ENCODE measurements at places on chromosomes 12 and 14. TPM values are rescaled to one million over a fixed set of nuclear protein-coding genes. Genes with fewer than 3 reads are reported as not detected.

Gene DICER1
- total RNA-seq, result 68.3 TPM

DNA sequence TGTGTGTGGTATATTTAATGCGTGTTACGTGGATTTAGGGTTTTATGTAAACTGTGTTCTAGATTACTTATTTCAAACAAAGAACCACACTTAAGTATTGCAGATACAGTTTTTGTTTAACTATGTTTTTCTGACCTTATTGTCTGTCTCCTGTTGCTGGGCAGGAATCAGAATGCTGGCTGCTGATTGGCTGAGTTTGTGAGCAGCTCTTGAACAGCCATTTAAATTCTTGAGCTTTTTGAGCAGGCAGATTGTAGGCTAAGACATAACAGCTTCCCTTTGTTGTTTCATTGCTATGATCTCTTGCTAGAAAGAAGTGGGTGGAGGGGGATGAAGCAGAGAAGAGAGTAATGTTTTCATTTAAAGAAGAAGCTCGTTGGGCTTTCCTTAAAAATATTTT lies 52.2 kb downstream of the ATF7IP start:
- H3K4me1 ChIP-seq, result peaks cover 57% of the 10 kb centered on the region
- H3K27me3 ChIP-seq, result no peaks in the 10 kb centered on the region
- H3K36me3 ChIP-seq, result no peaks in the 10 kb centered on the region
- peak overlapping the region; percentile 6 for H3K27ac ChIP-seq
- no peak for DNase-seq

DNA sequence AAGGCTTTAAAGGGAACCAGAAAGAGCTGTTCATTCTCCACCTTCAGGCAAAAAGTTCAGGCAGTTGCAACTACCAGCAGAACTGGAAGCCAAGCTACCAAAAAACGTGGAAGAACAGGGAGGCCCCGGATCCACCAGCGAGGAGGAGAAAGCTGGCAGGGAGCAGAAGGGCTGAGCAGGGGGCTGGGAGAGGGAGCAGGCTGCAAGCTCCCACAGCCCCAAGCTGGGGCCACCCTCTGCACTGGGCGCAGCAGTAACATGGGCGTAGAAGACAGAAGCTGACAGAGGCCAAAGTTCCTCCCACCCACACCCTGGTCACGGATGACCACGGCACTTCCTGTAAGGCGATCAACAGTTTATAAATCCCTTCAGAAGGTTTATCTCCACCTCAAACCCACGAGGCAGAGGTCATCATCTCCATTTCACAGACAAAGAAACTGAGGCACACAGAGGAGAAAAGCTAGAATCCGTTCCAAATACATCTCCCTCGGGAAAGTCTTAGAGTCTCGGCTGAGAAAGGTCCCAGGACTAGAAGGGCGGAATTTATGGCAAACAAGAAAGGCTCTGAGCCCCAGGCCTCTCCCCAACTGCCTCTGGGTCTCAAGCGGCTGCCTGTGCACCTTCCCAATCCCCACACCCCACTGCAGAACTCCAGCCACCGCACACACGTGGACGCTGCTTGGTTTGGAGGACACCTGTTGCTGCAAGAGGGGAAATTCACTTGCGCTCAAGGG lies 1.8 kb downstream of the CCDC85C start:
- H3K4me3 ChIP-seq, result peak overlapping the region; percentile 83
- H3K4me1 ChIP-seq, result peaks cover 59% of the 10 kb centered on the region
- no peak for DNase-seq
- H3K36me3 ChIP-seq, result no peaks in the 10 kb centered on the region
- peak overlapping the region; percentile 43 for H3K27ac ChIP-seq

DNA sequence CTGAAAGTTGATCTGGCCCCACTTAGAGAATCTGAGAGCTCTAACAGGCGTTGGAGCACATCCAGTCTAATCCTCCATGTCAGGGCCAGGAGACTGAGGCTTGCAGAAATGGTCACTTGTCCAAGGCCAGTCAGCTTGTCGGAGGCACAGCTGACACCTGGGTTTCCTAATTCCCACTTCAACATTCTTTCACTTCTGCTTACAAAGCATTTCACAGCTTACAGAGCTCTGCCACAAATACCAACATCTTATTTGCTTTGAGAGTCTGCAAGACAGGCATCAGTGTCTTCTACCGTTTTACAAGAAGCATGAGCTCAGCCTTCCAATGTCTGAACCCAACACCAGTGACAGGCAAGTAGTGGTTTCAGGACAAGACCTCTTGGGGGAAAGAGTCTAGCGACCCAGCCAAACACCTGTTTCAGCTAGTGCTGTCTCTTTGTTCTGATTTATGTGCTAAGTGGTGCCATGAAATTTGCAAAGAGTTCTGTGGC lies 31.8 kb downstream of the ISCA2 start:
- no peaks in the 10 kb centered on the region for H3K27me3 ChIP-seq
- no peak for DNase-seq
- no peaks in the 10 kb centered on the region for H3K36me3 ChIP-seq
- no peak overlapping the region for H3K4me3 ChIP-seq

DNA sequence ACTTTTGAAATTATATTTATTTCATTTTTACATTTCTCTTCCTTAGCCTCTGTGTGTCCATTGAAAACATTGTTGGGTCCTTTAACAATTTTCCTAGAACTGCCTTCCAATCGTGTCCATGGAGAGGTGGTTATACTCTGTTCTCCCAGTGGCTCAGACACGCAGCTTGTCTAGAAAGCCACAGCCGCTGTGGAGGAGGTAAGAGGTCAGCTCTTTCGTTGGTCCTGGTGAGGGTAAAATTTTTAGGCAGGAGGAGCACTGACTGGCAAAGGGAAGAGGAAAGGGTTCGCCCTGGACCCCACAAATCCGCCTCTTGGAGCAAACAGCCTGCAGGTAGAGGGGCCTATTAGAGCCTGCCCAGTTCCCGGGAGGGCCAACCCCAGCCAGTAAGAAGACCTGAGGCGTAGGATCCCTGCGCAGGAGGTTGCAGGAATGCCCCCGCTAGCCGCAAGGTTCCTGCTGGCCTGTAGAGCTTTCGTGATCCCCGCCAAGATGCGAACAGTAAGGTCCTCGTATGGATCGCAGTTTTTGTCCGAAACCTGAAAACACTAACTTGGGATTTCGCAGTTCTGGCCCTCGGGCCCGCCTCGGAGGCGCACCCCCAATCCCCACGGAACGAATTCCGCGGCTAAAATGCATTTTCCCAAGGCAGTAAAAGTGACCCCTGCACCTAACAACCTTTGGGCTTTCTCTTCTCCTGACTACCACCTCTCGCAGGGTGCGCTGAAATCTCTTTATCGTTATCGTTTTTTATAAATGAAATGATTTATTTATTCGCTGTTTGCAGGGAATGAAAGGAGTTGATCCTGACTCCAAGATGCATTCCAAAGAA lies 7.5 kb upstream of the PAX9 start:
- H3K4me3 ChIP-seq, result no peak overlapping the region
- peaks cover 32% of the 10 kb centered on the region for H3K4me1 ChIP-seq
- H3K36me3 ChIP-seq, result no peaks in the 10 kb centered on the region
- DNase-seq, result no peak
- H3K27ac ChIP-seq, result no peak overlapping the region
- H3K27me3 ChIP-seq, result peaks cover 27% of the 10 kb centered on the region

DNA sequence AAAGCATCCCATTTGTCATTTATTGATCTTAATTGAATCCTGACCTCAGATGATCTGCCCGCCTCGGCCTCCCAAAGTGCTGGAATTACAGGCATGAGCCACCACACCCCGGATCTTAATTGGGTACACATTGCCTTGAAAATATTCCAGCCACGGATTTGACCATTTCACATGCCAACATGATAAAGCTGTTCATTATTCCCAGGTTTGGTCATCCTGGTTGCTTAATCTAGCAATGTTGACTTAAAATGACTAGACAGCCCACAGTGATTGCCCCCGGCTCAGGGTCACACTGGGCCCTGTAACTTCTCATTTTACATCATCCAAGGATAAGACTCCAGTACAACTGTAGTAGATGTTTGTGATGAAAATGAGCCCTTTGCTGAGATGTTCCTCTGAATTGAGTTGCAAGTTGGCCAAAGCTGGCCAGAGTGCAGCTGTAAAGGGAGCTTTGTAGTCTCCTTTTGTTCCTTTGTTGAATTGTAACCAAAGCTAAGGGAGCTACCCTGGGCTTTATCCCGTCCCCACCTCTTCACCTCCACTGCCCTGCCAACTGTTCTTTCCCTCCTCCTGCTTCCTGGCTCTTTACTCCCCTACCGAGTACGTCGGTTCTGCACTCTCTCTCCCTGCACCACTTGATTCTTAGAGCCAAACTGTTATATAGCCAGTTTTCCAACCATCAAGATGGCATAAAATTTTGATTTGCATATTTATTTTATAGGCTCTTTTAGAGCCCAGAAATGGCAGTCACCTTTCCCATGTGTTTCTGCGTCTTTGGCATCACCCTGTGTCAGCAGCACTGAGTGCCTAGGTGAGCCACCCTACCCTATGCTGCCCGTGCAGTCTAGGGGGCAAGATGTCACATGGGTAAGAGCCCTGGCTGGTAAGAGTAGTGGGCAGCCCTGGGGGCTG lies 141.3 kb upstream of the HIF1A start:
- H3K4me1 ChIP-seq, result peaks cover 34% of the 10 kb centered on the region
- H3K4me3 ChIP-seq, result no peak overlapping the region
- no peaks in the 10 kb centered on the region for H3K36me3 ChIP-seq
- H3K27ac ChIP-seq, result peak overlapping the region; percentile 81
- no peak for DNase-seq

Gene RNF212B
- total RNA-seq, result not detected

GRCh38 chr12:10068644-10069043 lies 30.1 kb downstream of the CLEC1A start:
- no peak for DNase-seq
- H3K36me3 ChIP-seq, result no peaks in the 10 kb centered on the region
- H3K27ac ChIP-seq, result peak overlapping the region; percentile 50
- no peak overlapping the region for H3K4me3 ChIP-seq

Gene DEPDC4
- total RNA-seq, result not detected

- no peak overlapping the region for H3K27ac ChIP-seq
- H3K4me3 ChIP-seq, result no peak overlapping the region
- H3K36me3 ChIP-seq, result no peaks in the 10 kb centered on the region
- no peaks in the 10 kb centered on the region for H3K27me3 ChIP-seq
- H3K4me1 ChIP-seq, result no peaks in the 10 kb centered on the region
- DNase-seq, result no peak
These were observed 11.7 kb upstream of the OTOGL start for GRCh38 chr12:80087486-80088213.

GRCh38 chr12:67697967-67698366 lies 49.4 kb downstream of the DYRK2 start:
- H3K27ac ChIP-seq, result no peak overlapping the region
- no peak for DNase-seq
- no peaks in the 10 kb centered on the region for H3K4me1 ChIP-seq
- H3K4me3 ChIP-seq, result no peak overlapping the region

DNA sequence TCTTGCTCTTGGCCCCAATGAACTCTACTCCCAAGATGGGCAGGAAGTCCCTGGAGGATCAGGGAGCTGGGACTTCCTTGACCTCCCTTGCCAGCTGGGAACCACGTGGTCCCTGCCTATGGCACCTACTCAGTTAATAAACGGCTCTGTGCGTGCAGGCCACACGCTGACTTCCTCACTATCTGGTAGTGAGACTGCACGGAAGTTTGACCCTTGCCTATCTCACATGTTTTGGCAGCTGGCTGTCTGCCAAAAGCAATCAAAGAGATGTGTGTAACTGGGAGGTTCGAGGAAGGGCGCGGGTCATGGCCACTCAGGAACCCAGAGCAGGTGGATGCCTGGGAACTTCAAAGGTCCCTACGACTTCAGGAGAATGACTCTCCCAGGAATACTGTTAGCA lies 57.9 kb downstream of the RFLNA start:
- peaks cover 10% of the 10 kb centered on the region for H3K4me1 ChIP-seq
- no peak for DNase-seq
- H3K36me3 ChIP-seq, result peaks cover 85% of the 10 kb centered on the region
- H3K27ac ChIP-seq, result no peak overlapping the region
- no peak overlapping the region for H3K4me3 ChIP-seq

GRCh38 chr14:91315844-91316267 lies 71.4 kb upstream of the GPR68 start:
- H3K36me3 ChIP-seq, result no peaks in the 10 kb centered on the region
- H3K4me1 ChIP-seq, result peaks cover 24% of the 10 kb centered on the region
- no peak overlapping the region for H3K4me3 ChIP-seq

DNA sequence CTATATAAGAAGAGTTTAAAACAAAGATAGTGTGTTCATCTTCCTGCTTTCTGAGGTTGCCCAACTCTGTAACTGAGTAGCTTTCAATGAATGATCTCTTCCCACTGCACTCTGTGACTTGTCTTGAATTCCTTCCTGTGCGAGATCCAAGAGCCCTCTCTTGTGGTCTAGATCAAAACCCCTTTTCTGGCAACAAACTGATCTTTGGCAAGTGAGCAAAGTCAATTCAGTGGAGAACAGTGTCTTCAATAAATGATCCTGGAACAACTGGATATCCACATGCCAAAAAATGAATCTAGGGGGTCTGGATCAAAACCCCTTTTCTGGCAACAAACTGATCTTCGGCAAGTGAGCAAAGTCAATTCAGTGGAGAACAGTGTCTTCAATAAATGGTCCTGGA lies 8.5 kb downstream of the CFAP54 start:
- DNase-seq, result no peak
- H3K4me3 ChIP-seq, result no peak overlapping the region
- no peaks in the 10 kb centered on the region for H3K36me3 ChIP-seq
- no peaks in the 10 kb centered on the region for H3K4me1 ChIP-seq
- no peak overlapping the region for H3K27ac ChIP-seq
- H3K27me3 ChIP-seq, result no peaks in the 10 kb centered on the region

Gene MYH7
- not detected for total RNA-seq

Gene PRIMA1
- total RNA-seq, result 6.1 TPM

DNA sequence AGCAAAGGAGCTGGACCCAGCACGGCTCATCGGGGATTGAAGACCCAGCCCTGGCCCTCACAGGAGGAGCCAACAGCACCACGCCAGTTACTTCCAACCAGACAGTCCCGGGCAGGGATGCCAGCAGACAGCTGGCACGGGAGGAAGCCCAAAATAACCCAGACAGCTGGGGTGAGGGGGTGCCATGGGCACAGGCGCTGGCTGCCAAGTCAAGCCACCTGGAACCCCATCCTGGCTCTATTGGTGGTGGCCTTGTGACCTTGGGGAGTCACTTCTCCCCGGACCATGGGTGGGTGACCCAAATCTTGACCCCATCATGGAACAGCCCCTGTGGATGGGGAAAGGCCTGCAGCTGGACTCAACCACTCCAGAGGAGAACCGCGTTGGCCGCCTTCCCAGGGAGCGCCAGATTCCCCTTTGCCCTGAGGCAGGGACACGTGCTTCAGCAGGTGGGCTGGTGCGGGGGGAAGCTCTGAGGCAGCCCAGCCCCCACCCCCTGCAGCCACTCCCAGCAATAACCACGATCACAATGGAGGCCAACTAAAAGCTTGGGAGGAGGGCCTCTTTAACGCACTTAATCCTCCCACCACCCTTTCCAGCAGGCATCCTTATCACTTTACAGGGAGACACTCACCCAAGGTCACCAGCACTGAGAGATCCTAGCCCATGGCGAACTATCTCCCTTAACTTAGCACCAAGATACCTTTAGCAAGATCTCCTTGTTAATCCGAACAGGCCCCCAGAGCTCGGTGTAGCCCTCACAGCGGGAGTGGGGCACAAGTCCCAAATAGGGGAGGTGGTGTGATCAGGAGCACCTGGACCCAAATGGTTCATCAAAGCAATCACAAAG lies 4.7 kb upstream of the RHOF start:
- no peak for DNase-seq
- H3K27me3 ChIP-seq, result no peaks in the 10 kb centered on the region

GRCh38 chr12:42589465-42590329 lies at the start of gene PRICKLE1:
TSS of gene PRICKLE1 (minus strand) at chr12:42589746. CDS start at chr12:42472516, 117,230 bp downstream.
- no peaks in the 10 kb centered on the region for H3K36me3 ChIP-seq
- H3K27ac ChIP-seq, result peak within 1 kb of the TSS; percentile 86
- H3K27me3 ChIP-seq, result no peaks in the 10 kb centered on the region
- H3K4me1 ChIP-seq, result peaks cover 44% of the 10 kb centered on the region
